ENCODE measurements at places on chromosomes 1 and 21.

DNA sequence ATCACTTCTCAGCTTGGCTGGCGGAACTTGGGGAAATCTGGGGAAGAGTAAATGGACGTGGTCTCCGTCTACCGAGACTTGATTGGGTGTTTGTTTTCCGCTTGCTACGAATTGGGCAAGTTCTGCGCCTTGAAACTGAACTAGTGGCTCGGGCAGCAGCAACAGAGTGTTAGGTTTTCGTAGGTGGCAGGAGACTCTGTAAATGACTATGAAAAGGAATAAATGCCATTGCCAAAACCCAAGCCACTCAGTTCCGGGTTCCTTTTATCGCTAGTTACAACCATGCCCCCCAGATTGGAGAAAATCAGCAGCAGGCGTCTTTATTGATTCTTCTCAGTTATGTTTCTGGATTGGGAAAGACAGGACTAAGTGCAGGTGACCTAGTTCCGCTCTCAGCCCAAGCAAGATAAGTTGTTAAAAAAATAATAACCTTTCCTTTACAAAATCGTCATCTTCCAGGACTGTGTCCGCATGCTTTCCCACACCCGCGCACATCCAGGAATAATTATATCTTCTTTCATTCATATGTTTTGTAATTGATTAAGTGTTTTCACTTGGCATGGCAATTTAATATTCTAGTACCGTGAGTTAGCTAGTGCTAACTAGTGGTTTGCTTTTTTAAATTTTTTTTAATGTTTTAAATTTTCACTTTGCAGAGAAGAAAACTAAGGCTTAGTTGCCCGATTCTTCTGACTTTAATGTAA is 3.4 kb downstream of the LHX9 start:
- DNase-seq = no peak

DNA sequence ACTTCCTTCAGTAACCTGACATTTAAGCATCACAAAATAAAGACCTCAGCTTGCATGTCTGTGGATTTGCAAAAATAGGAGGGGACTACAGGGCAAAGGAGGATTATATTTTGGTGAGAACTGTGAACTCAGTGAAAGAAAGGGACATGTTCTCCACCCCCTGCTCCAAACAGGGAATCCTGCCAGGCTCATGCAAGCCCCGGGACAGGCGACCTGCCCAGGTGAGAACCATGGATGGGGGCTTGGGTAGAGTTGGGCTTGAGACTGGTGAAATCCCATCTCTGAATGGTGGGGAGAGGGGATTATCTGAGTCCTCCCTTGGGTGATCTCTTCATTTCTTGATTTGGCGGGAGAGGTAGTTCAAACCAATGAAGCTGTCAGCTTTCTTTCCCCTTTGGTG is 110.1 kb downstream of the SUSD4 start:
- no peak for DNase-seq

GRCh38 chr1:244180256-244180655 is 129.2 kb downstream of the ZBTB18 start:
- DNase-seq = no peak

DNA sequence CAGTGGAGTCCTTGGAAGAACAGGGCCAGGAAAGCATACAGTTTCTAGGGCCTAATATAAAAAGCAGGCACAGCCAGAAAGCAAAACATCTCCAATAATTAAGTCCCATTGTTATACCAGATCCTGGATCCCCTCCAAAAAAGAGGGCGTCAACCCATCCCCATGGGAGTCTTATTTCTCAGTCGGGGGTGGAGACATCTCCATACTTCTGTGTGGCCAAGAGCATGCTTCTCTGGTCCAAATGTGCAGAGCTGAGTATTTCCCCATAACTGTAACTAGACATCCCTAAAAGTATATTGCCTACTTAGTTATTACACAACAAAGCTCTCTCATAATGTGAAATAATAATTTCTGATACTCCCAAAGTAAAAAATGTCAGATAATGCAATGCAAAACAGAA is 104.2 kb upstream of the SOX13 start:
- DNase-seq = no peak

GRCh38 chr1:245520611-245521010 is 365.8 kb downstream of the KIF26B start:
- DNase-seq = no peak

- DNase-seq = no peak
These were observed 143.7 kb downstream of the NEK7 start for GRCh38 chr1:198300451-198300850.

DNA sequence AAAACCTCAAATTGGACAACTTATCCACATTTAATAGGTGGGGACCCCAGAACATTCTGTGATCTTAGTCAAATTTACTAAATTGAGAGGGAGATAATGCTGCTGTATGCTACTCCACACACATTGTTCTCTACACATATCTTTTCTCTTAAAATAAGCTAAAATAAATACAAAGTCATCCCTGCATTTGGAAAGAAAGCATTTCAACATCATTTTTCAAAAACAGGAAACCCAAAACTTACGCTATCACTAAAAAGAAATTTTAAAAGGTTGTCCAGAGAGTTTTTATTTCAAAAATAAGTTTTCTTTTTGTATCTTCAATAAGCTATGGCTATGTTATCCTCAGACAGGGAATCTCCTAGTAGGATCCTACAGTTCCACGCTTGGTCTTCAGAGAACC is 19.5 kb upstream of the OR6N2 start:
- no peak for DNase-seq

DNA sequence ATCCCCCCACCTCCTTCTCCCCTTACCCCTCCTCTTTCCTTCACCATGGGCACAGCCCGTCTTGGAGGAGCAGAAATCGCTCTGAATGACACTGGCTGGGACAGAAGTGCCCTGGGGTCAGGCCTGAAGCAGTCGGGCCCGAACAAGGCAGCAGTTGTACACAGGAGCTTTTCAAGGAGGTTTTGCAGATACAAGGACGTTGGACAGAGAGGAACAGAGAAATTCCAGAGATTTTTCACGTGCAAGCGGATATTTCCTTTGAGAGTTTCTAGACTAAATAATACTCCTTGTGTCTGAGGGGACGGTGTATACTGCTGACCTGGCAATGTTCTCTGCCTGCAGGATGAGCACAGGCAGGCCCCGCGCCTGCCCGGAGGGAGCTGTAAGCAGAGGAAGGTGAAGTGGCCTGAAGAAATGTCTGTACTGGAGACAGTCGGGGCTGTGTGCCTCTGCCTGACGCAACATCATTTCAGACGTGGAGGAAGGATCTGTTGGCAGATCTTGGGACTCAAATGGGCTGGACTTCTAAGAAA is 95.3 kb upstream of the SLC25A33 start:
- DNase-seq = no peak

DNA sequence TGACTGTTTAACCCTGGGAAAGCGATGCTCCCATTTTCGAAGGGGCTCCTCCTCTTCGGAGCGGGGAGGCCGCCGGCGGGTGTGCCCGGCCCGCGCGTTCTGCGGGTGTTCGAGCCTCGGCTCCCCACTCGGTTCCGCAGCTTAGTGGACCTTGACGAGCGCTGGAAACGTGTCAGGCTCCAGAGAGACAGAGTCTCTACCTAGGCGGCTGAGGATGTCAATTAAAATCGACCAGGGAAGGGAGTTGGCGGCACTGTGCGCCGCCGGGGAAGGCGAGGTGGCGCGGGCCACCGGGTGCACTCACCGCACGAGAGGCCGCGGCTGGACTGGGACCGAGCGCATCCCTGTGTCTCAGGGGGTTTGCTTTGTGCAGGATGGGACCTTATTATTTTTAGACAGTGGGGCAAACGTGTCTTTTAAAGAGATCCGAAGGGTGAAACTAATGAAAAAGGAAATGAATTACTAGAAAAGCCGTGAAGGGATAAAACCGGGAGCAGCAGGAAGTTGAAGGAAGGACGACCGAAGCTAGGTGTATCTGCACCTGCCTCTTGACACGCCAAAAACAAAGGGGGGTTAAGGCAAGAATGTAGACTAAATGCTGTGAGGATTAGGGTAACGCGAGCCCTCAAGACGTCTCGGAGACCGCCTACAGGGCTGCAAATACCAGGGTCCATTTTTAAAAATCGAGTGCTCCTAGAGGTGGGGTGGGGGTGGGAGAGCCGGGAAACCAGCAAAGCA is 5.6 kb downstream of the LHX4 start:
- no peak for DNase-seq

DNA sequence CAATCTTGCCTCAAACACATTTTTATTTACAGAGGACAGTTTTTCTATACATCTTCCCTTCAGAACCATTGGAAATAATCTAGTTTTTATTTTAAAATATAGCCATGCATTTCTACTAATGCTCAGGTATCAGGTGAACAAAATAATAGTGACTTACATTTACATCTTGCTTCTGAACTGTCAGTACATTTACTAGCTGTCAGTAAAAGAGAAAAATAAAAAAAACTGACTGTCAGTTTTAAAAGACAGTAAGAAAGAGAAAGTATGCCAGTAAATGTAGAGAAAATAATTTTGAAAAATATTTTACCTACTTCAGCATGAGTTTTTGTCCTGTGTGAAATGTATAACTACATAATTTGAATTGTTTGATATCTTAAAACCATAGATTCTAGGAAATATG is 33.5 kb downstream of the USH2A start:
- DNase-seq = no peak

DNA sequence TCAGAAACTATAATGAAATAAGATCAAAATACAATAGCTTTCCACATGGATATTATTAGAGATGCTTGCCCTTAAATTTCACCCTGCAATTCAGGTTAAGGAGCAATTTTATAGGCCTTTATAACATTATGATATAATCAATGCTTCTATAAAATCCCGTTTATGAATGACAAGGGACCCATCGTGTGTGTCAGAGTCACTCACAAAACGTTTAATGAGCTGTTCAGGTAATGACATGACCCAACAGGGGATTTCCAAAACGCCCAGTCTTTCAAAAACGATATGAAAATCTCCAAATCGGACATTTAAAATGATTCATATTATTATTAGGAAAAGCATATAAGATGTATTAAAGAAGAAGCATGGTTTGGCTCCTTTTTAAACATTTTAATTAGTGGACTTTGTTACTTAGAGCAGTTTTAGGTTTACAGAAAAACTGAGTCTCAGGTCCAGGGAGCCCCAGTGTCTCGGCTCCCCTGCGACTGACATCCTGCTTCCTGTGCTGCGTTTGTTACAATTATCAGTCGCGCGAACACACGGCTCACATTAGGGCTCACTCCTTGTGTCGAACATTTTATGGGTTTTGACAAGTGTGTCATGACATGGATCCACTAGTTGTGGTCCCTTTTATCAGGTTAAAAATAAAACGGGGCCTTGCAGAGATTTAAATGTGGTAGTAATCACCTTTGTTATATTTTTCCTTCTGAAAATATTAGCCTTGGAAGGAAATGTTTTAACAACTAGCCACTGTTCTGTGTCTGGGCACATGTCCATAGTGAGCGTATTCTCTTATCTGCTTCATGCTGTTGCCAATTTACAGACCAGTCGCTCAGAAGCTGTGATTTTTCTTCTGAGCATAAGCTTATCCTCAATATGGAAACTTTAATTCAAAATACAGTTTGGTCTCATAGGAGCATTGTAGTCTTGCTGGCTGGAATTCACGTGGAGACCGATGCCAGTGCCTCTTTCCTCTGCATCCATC is 52.0 kb upstream of the POFUT2 start:
- no peak for DNase-seq

DNA sequence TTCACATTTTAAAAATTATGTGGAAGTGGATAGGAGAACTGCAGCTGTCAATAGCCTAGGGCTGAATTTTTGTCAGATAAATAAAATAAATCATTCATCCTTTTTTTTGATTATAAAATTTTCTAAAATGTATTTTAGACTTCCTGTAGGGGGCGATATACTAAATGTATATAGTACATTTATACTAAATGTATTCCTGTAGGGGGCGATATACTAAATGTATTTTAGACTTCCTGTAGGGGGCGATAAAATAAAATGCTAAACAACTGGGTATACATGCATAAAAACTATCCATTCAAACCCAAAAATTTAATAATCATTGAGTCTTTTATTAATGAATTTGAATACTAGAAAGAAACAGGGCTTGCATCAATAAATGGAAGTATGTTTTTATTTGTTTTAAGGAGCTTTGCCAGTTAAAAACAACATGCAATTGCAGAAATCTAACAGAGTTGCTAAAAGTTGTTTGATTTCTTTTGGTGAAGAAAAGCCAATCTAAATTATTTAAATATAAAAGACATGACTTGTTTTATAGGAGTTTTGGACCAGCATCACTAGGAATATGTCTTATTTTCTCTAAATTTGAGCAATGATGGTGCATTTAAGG is 31.4 kb downstream of the CLCA1 start:
- DNase-seq = peak; percentile 39

- no peak for DNase-seq
These were observed 172.5 kb downstream of the TRABD2B start for GRCh38 chr1:47824716-47825115.

- DNase-seq = no peak
These were observed 20.6 kb downstream of the SLC2A1 start for GRCh38 chr1:42937836-42938644.

DNA sequence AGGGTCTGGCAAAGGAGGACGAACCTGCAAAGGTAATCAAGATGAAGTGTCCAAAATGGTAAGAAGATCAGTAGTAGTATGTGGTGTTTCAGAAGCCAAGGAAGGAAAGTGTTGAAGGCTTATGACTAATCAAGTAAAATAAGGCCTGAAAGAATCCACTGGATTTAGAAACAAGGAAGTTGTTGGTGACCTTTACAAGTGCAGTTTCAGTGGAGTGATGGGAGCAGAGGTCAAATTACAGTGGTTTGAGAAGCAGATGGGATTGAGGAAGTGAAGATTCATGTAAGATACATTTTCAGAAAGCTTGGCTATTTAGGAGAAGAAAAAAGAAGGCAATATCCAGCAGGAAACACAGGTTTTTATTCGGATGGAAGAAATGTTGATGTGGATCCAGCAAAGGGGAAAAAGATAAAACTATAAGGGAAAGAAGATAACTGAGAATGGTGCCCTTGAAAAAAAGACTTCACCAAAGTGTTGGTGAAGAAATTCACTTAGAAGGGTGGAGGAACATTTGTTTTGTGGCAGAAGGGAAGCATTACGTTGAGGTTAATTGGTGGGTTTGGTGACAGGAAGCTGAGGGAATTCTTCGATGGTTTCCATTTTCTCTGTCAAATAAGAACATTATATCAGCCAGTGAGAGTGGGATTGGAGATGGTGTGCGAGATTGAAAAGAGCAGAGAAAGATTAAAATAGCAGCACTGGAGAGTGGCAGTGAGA is 2.1 kb downstream of the ARMH1 start:
- DNase-seq = no peak

DNA sequence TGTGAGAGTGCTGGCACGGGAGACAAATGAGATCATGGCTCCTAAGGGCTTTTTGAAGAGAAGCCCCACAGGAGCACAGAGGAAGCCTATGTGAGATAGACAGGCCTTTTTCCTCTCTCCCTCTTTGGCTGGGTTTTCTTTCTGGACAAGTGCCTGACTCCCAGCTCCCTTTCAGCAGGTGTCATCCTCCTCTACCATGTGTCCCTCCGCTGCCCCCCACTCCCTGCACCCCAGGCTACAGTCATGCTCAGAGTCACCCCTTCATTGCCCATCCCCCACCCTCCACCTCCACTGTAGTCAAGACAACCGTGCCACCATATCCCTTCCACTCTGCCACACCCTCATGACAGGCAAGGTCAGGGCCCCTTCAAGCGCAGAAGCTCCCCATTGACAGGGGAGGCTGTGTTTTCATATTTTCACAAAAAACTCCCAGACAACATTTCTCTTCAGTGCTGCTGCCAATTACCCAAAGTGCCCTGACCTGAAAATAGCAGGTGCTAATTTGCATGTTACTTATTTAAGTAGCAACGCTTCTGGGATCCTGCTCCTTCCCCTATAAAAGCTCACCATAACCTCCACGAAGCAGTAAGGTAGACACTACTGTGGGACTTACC is 92.1 kb upstream of the IPO9 start:
- DNase-seq = no peak

- DNase-seq = no peak
These were observed 301.3 kb downstream of the PLPP3 start for GRCh38 chr1:56278061-56278460.

- no peak for DNase-seq
These were observed 1.4 kb downstream of the PI4KB start for GRCh38 chr1:151325646-151326429.

Data from Jurkat, Clone E6-1 (cell line).